ENCODE measurements at places on chromosomes 16 and 17. TPM values are rescaled to one million over a fixed set of nuclear protein-coding genes. Genes with fewer than 3 reads are reported as not detected.

Gene PCGF2
- total RNA-seq, result 1.6 TPM

Gene CXCL16
- total RNA-seq, result 7.3 TPM

Gene SLC13A2
- not detected for total RNA-seq

Gene CALB2
- total RNA-seq, result 32.3 TPM

Gene NFE2L1
- 50.5 TPM for total RNA-seq

Gene TVP23A
- not detected for total RNA-seq

Gene SPAG5
- total RNA-seq, result 72.2 TPM

Gene ZNF668
- 5.6 TPM for total RNA-seq

Gene CCNF
- 35.8 TPM for total RNA-seq
